ENCODE measurements at places on chromosomes 3 and 15. TPM values are rescaled to one million over a fixed set of nuclear protein-coding genes. Genes with fewer than 3 reads are reported as not detected.

DNA sequence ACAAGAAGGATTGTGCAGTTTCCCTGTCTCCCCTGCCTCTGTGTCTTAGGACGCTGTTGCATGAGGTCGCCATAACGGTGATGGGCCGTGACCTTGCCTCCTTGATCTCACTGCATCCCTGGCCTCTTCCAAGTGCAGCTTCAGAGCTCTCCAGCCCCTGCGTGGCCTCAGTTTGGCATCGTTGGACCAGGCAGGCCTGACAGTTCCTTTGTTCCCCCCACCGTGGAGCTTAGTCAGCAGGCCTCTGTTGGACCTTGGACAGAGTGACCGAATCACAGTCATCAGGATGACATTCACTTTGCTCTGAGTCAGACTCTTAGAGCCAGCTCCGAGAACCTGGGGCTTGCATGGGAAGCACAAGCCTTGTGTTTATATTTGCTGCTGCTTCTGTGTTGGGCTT lies 139.4 kb downstream of the OPA1 start:
- no peaks in the 10 kb centered on the region for H3K36me3 ChIP-seq
- H3K4me1 ChIP-seq, result no peaks in the 10 kb centered on the region
- DNase-seq, result no peak

- no peak for DNase-seq
- peaks cover 7% of the 10 kb centered on the region for H3K36me3 ChIP-seq
- H3K4me3 ChIP-seq, result no peak overlapping the region
Observed at GRCh38 chr3:108629974-108630373, 40.5 kb downstream of the DZIP3 start.

DNA sequence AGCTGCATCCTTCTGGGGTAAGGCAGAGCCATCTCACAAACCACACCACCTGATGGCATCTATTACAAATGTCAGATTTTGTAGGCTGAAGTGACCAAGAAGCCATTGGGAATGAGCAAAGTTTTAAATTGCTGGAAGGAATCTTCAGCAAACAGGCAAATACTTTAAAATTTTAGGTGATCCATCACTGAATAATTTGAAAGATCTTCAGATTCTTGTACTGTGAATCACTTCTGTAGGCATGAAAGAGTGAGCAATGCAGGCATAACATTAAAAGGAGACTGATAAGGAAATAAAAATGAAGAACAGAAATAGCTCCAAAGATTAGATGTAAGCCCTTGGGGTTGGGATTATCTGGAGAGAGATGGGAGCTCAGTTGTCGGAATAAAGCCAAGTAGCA lies 36.0 kb upstream of the ALDH1L1 start:
- no peak overlapping the region for H3K27ac ChIP-seq
- H3K4me1 ChIP-seq, result peaks cover 6% of the 10 kb centered on the region
- H3K4me3 ChIP-seq, result no peak overlapping the region
- H3K36me3 ChIP-seq, result no peaks in the 10 kb centered on the region
- peaks cover 51% of the 10 kb centered on the region for H3K27me3 ChIP-seq

- no peak overlapping the region for H3K4me3 ChIP-seq
- H3K27ac ChIP-seq, result no peak overlapping the region
- peaks cover 5% of the 10 kb centered on the region for H3K4me1 ChIP-seq
- peaks cover 4% of the 10 kb centered on the region for H3K27me3 ChIP-seq
- no peaks in the 10 kb centered on the region for H3K36me3 ChIP-seq
Observed at GRCh38 chr3:57109437-57110199, 49.2 kb downstream of the SPATA12 start.

GRCh38 chr3:89455240-89455639 lies 347.8 kb downstream of the EPHA3 start:
- no peak overlapping the region for H3K4me3 ChIP-seq
- H3K36me3 ChIP-seq, result no peaks in the 10 kb centered on the region
- no peak overlapping the region for H3K27ac ChIP-seq
- no peaks in the 10 kb centered on the region for H3K27me3 ChIP-seq

DNA sequence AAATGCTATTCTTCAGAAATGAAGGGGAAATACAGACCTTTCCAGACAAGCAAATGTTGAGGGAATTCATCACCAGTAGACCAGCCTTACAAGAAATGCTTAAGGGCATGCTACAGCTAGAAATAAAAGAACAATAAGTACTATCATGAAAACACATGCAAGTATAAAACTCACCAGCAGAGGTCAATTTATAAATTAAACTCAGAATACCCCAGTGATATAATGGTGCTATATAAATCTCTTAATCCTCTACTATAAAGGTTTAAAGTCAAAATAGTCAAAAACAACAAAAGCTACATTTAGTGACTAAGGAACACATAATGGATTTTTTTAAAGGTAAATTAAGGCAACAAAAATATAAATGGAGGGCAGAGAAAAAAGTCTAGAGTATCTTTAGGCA lies 142.5 kb downstream of the CPNE4 start:
- H3K27me3 ChIP-seq, result peaks cover under 1% of the 10 kb centered on the region
- no peak for DNase-seq
- no peak overlapping the region for H3K27ac ChIP-seq
- no peaks in the 10 kb centered on the region for H3K36me3 ChIP-seq
- no peaks in the 10 kb centered on the region for H3K4me1 ChIP-seq

DNA sequence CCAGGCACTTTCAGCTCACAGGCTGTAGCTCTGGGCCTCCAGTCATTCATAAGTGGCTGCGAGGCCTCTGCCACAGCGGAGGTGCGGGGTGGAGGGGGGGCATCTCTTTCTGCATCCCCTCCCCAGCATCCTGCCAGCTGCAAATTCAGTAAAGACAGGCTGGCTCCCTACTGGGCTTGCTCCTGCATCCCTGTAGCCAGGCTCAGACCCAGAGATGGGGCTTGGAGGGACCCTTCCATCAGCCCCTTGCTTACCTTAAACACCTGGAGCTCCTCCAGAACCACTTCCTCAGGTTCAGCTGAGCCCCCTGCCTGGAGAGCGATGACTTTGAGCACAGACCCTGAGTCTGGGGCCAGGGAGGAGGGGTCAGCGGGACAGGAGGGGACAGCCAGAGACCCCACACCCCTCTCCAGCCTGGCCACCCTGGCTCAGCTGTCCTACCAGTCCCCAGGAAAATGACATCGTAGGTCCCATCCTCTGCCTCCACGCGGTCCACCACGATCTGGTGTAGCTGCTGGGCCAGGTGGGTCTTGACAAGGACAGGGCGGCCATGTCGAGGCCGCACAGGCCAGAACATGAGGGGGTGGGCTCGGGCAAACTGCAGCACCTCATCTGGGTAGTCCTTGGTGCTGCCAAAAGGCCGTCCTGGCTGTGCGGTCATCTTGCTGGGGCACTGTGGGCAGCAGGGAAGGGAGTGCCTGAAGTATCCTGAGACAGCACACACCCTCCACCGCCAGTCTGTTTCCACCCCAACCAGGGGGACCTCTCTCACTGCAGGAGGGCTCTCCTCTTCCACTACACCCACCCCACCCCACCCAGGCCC lies 5.3 kb downstream of the SEMA3G start:
- no peak overlapping the region for H3K27ac ChIP-seq
- no peaks in the 10 kb centered on the region for H3K4me1 ChIP-seq
- no peaks in the 10 kb centered on the region for H3K27me3 ChIP-seq
- no peak overlapping the region for H3K4me3 ChIP-seq

- no peak for DNase-seq
- H3K4me3 ChIP-seq, result no peak overlapping the region
- no peak overlapping the region for H3K27ac ChIP-seq
- H3K4me1 ChIP-seq, result peaks cover 3% of the 10 kb centered on the region
- H3K36me3 ChIP-seq, result no peaks in the 10 kb centered on the region
- peaks cover 15% of the 10 kb centered on the region for H3K27me3 ChIP-seq
Observed at GRCh38 chr15:74294010-74294409, 57.9 kb downstream of the CCDC33 start.

- H3K4me3 ChIP-seq, result no peak overlapping the region
- H3K27me3 ChIP-seq, result no peaks in the 10 kb centered on the region
- H3K36me3 ChIP-seq, result no peaks in the 10 kb centered on the region
Observed at GRCh38 chr3:67976663-67977062, 322.3 kb upstream of the SUCLG2 start.

DNA sequence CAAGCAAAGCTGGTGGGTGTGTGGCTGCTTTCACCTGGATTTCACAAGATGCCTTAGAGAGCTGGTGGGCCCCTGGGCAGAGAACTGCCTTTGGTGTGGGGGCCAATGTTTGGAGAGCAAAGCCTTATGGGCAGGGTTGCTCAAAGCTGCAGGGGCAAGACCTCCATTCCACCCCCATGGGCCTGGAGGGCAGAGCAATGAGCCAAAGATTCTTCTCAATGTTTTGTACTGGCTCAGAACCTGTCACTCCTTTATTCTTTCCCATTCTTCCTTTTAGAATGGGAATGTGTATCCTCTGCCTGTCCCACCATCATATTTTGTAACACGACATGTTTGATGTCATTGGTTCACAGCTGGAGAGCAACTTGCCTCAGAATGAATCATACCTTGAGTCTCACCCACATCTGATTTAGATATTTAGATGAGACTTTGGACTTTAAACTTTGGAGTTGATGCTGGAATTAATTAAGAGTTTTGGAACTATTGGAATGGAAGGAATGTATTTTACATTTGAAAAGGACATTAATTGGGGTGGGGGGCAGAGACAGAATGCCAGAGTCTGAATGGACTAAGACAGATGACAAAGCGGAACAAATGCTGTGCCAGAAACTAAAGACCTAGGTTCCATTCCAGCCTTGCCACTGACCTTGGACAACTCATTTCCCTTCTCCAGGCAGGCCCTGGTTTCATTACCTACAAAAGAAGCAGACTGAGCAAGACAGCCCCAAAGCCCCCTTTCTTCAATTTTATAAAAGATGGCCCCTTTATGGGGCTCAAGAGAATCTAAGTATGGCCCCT lies 72.9 kb downstream of the DAPK2 start:
- H3K4me1 ChIP-seq, result peaks cover 35% of the 10 kb centered on the region
- DNase-seq, result no peak
- H3K36me3 ChIP-seq, result no peaks in the 10 kb centered on the region
- no peak overlapping the region for H3K27ac ChIP-seq
- H3K4me3 ChIP-seq, result no peak overlapping the region
- peaks cover 1% of the 10 kb centered on the region for H3K27me3 ChIP-seq

- no peaks in the 10 kb centered on the region for H3K36me3 ChIP-seq
- H3K4me3 ChIP-seq, result no peak overlapping the region
- no peak for DNase-seq
- no peaks in the 10 kb centered on the region for H3K4me1 ChIP-seq
- H3K27ac ChIP-seq, result no peak overlapping the region
- peaks cover 55% of the 10 kb centered on the region for H3K27me3 ChIP-seq
Observed at GRCh38 chr3:147377412-147378367, 28.7 kb downstream of the ZIC4 start.

- peak; percentile 79 for DNase-seq
- H3K36me3 ChIP-seq, result no peaks in the 10 kb centered on the region
- peaks cover 11% of the 10 kb centered on the region for H3K4me1 ChIP-seq
- H3K27ac ChIP-seq, result no peak overlapping the region
- H3K27me3 ChIP-seq, result peaks cover 4% of the 10 kb centered on the region
Observed at GRCh38 chr15:45705510-45706473, 71.0 kb downstream of the SQOR start.

The MESP1 gene
- total RNA-seq, result 4.6 TPM

The PROK2 gene
- total RNA-seq, result 0.44 TPM

The GATM gene
- total RNA-seq, result 1.3 TPM

The HES1 gene
- 0.56 TPM for total RNA-seq

The GABRA5 gene
- total RNA-seq, result not detected

The ERC2 gene
- not detected for total RNA-seq

The A4GNT gene
- total RNA-seq, result not detected

The TGM5 gene
- not detected for total RNA-seq

All from activated CD4-positive, alpha-beta memory T cell treated with anti-CD3 and anti-CD28 coated beads for 36 hours (primary cell).